CD4-positive, alpha-beta T cell (primary cell): ENCODE measurements at places on chromosomes 7 and 10. TPM values are rescaled to one million over a fixed set of nuclear protein-coding genes. Genes with fewer than 3 reads are reported as not detected.
A peak's percentile ranks its signal among the peaks of the same experiment; 100 is the strongest.

DNA sequence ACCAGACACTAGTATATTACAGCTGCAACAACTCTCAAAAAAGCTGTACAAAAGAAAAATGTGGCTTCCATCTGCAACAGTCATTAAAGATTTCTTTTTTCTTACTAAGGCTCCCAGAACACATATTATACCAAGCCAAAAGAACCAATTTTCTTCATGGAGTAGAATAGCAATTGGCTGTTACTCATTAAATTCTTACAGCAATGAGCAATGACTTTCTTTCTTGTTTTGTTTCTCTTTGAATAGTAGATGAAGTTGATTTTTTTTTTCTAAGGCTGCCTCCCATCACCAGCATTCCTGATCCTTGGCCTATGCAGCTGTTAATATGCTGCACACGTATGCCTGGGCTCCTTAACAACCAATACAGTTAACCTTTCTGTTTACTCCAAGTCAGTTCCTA is 36.6 kb upstream of the SPOCK2 start:
- no peak overlapping the region for H3K27ac ChIP-seq
- H3K27me3 ChIP-seq, result no peaks in the 10 kb centered on the region
- no peak for DNase-seq
- peaks cover 6% of the 10 kb centered on the region for H3K36me3 ChIP-seq
- peaks cover 11% of the 10 kb centered on the region for H3K4me1 ChIP-seq

DNA sequence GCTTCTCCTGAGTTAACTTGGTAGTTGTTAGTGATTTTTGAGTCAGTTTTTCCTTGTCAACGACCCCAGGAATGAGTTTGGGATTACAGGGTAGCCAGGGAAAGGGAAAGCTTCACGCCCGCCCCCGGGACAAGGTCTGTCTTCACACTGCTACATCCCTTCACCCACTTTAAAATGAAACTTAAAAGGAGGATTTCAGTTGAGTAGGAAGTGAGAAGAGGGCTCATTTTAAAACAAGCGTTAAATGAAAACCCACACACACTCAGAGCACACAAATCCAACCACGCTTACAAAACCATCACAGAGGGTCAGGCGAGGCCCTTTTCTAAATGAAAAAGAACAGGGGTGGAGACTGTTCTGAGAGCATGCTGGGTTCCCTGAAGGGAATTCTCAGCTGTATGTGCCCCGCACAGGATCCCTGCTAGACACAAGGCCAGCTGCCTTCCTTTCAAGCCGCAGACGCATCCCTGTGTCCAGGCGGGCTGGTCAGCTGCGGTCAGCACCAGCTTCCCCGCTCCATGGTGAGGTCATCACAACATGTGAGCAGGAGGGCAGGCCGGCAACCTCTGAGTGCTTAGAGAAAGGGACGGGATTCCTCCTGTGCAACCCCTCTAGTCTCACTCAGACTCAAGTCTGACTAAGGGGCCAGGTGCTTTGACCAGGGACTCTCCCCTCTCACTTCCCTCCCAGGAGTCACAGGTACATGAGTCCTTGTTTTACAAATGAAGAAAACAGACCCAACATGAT is 111.8 kb downstream of the EGFR start:
- H3K27me3 ChIP-seq, result peaks cover 9% of the 10 kb centered on the region
- no peaks in the 10 kb centered on the region for H3K4me1 ChIP-seq
- no peak overlapping the region for H3K4me3 ChIP-seq
- no peak overlapping the region for H3K27ac ChIP-seq
- no peak for DNase-seq
- H3K36me3 ChIP-seq, result no peaks in the 10 kb centered on the region

DNA sequence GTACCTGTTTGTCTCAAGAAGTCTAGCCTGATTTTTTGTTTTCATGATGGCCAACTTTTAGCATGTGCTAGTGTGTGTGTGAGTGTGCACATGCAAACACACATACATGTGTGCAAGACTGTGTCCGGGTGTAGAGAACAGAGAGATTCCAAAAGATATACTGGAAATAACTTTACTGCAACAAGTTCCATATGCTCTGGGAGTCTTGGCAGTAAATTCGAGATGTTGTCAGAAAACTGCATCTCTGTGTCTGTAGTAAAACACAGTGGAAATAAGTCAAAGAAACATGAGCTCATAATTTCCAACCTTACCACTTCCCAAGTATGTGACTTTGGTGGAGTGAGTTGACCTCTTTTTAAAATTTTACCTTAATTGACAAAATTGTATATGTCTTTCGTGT is 950.8 kb upstream of the C7orf33 start:
- no peaks in the 10 kb centered on the region for H3K4me1 ChIP-seq
- no peaks in the 10 kb centered on the region for H3K36me3 ChIP-seq
- H3K4me3 ChIP-seq, result no peak overlapping the region
- no peak overlapping the region for H3K27ac ChIP-seq
- no peaks in the 10 kb centered on the region for H3K27me3 ChIP-seq
- no peak for DNase-seq

DNA sequence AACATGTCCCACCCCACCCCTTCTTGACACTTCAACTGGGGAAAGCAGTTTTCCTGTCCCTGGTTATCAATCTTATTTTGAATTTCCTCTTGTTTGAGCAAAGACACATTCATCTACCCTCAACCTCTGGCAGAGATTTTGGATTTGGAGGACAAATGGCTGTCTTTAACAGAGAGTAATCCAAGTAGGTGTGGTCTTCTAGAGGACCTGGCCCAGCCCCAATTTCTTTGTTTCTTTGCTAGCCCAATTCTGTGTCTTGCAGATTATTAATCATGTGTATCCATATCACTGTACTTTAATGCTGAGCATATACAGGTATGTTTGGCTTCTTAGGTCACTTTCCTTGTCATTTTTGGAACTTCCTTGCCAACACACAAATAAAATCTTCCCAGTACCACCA is 58.8 kb upstream of the ADCY1 start:
- H3K27ac ChIP-seq, result no peak overlapping the region
- no peaks in the 10 kb centered on the region for H3K27me3 ChIP-seq
- no peaks in the 10 kb centered on the region for H3K4me1 ChIP-seq
- no peaks in the 10 kb centered on the region for H3K36me3 ChIP-seq

GRCh38 chr7:114740941-114741340 is 181.0 kb upstream of the MDFIC start:
- H3K4me1 ChIP-seq, result no peaks in the 10 kb centered on the region
- no peak overlapping the region for H3K4me3 ChIP-seq
- no peak overlapping the region for H3K27ac ChIP-seq
- H3K36me3 ChIP-seq, result no peaks in the 10 kb centered on the region

GRCh38 chr10:27742195-27743011 is 3.2 kb downstream of the MKX start:
- peak overlapping the region; percentile 54 for H3K4me3 ChIP-seq
- peak; percentile 64 for DNase-seq
- peaks cover 59% of the 10 kb centered on the region for H3K4me1 ChIP-seq
- H3K27ac ChIP-seq, result no peak overlapping the region
- peaks cover 72% of the 10 kb centered on the region for H3K27me3 ChIP-seq

- peaks cover 83% of the 10 kb centered on the region for H3K36me3 ChIP-seq
- no peak for DNase-seq
- no peak overlapping the region for H3K4me3 ChIP-seq
- no peaks in the 10 kb centered on the region for H3K4me1 ChIP-seq
Measured at GRCh38 chr10:13615650-13616300, 29.0 kb downstream of the PRPF18 start.

- H3K36me3 ChIP-seq, result no peaks in the 10 kb centered on the region
- no peak overlapping the region for H3K4me3 ChIP-seq
- no peaks in the 10 kb centered on the region for H3K4me1 ChIP-seq
- H3K27ac ChIP-seq, result no peak overlapping the region
- no peaks in the 10 kb centered on the region for H3K27me3 ChIP-seq
Measured at GRCh38 chr7:120303105-120303504, 30.1 kb downstream of the KCND2 start.

DNA sequence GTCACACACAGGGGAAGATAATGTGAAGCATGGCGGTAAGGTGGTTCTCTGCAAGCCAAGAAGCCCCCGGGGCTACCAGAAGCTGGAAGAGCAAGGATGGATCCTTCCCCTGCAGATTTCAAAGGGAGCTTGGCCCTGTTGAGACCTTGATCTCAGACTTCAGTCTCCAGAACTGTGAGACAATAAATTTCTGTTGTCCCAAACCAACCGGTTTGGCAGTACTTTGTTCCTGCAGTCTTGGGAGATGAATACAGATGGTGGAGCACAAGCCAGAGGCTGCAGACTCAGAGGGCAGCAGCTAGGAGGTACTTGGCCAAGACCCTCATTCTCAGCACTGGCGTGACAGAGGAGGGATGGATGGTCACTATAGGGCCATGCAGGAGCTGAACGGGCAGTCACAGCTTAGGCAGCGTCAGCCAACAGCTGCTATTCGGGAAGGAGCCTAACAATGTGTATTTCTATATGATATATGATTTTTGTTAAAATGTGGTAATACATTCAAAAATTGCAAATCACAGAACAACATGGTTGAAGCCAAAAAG is 387.3 kb downstream of the TNS3 start:
- no peak for DNase-seq
- no peaks in the 10 kb centered on the region for H3K27me3 ChIP-seq
- H3K36me3 ChIP-seq, result no peaks in the 10 kb centered on the region
- H3K4me3 ChIP-seq, result no peak overlapping the region
- H3K27ac ChIP-seq, result no peak overlapping the region

DNA sequence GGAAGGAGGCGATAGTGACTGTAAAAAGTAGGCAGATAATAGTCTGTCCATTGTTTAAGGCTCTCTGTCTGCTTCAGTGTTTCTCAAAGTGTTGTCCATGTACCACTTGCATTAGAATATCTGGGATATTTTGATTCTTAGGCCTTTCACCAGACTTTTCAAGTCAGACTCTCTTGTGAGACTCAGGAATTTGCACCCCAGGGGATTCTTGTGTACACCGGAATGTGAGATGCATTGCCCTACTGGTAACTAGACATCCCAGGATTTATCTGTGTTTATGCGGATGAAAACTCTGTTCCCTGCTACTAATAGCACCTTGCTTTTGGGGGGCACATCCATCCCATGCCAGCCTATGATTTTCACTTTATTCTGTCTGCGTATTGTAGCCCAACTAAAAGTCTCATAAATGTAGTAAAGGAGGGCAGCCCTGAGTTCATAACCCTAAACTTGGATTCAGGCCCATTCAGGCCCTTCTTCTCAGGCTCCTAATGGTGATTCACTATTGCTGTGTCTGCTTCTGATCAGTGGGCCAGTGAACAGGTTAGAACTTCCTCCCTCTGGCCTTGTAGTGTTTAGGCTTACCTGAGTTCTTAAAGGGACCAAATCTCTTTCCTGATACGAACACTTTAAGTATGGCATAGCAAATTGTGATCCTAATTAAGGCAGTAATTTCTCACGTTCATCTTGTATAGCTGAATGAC is 71.8 kb upstream of the RPA3 start:
- H3K27ac ChIP-seq, result no peak overlapping the region
- no peaks in the 10 kb centered on the region for H3K4me1 ChIP-seq
- H3K36me3 ChIP-seq, result peaks cover 10% of the 10 kb centered on the region
- no peak for DNase-seq
- no peak overlapping the region for H3K4me3 ChIP-seq

DNA sequence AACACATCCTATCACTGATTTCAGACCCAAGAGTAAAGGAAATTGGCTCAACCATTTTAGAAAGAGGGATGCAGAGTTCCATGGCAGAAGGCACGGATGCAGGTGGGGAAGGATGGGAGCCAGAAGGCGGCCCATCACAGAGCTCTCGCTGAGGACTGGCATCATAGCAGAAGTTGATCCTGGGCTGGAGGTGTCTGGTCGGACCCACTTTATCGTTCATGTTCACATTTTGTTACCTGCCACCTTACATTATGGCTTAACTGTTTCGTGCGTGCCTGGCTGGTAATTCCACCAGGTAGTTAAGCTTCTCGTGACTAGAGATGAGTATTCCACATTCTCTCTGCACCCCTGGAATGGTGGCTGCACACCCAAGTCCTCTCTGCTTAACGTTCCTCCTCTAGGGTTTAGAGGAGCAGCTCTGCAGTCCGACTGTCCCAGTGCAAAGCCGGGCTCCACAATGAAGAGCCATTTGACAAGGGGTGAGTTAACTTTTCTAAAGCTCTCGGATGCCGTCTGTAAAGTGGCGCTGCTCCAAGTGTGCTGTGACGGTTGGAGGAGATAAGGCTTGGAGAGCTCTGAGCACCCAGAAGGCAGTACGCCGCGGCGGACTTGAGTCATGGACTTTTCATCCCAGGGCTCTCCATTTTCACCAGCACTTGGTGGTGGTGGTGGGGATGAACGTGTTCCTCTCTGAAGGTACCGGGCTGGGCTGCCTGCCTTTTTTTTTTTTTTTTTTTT is 157.1 kb upstream of the SHH start:
- H3K4me1 ChIP-seq, result no peaks in the 10 kb centered on the region
- no peak overlapping the region for H3K27ac ChIP-seq
- no peaks in the 10 kb centered on the region for H3K36me3 ChIP-seq
- no peak for DNase-seq

DNA sequence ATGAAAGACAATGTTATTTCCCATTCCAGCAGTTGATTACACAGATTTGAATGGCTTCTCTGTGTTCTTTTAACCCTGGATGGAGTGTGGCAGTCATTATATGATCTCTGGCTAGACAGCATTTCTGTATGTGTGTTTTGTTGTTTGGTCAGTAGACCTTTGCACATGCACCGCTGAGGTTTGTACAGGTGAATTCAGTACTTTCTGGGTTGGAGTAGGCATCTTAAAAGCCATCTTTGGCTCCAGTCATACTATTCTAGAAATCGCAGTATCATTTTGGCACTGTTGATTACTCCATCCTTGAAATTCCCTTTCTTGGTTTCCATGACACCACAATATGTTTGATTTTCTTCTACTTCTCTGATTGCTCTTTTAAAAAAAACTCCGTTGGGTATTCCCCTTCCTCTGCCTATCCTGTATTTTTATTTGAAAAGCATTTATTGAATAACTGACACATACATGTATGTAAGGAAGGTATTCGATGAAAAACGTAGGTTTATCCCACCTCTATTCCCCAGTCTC is 29.9 kb downstream of the TAS2R41 start:
- H3K36me3 ChIP-seq, result no peaks in the 10 kb centered on the region
- no peak overlapping the region for H3K4me3 ChIP-seq
- H3K27me3 ChIP-seq, result no peaks in the 10 kb centered on the region
- DNase-seq, result no peak
- H3K27ac ChIP-seq, result no peak overlapping the region

DNA sequence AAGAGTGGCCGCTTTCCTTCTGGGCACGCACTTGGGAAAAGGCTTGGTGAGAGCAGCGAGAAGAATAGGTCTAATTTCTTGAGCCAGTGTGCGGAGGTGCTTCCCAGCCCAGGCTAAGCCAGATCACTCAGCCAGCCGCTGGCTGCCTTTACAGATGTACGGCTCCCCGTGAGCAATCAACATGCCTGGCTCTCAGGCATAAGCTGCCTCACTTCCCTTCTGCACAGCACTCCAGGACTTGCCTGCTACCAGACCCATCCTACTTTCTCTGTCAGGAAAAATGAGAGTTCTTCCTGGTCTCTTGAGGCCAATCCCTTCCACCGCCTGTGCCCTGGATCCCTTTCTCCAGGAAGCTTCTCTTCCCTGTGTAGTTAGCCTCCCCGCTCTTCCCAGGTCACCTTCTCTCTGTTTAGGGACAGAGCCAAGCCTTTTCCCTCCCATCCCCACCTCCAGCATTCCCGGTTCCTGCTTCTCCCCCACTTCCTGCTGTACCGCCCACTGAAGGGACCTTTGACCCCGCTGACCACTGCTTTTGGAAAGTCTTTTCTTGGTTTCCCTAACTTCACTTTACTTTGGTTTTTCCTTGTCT is 1.1 kb upstream of the ACTR3C start:
- peaks cover 27% of the 10 kb centered on the region for H3K36me3 ChIP-seq
- H3K27ac ChIP-seq, result no peak overlapping the region
- no peak for DNase-seq
- no peaks in the 10 kb centered on the region for H3K27me3 ChIP-seq
- H3K4me1 ChIP-seq, result peaks cover 42% of the 10 kb centered on the region

MYO3A gene
- total RNA-seq, result not detected

PRKRIP1 gene
- 47.4 TPM for total RNA-seq

OR2A1 gene
- total RNA-seq, result 0.11 TPM

SERPINE1 gene
- total RNA-seq, result not detected

C10orf62 gene
- total RNA-seq, result not detected

ADCYAP1R1 gene
- total RNA-seq, result not detected

HOXA4 gene
- total RNA-seq, result not detected

OPN1SW gene
- not detected for total RNA-seq
